ENCODE measurements at places on chromosomes 2 and 18.

GRCh38 chr2:98882368-98882767 is 53.7 kb downstream of the CRACDL start:
- no peak for DNase-seq

DNA sequence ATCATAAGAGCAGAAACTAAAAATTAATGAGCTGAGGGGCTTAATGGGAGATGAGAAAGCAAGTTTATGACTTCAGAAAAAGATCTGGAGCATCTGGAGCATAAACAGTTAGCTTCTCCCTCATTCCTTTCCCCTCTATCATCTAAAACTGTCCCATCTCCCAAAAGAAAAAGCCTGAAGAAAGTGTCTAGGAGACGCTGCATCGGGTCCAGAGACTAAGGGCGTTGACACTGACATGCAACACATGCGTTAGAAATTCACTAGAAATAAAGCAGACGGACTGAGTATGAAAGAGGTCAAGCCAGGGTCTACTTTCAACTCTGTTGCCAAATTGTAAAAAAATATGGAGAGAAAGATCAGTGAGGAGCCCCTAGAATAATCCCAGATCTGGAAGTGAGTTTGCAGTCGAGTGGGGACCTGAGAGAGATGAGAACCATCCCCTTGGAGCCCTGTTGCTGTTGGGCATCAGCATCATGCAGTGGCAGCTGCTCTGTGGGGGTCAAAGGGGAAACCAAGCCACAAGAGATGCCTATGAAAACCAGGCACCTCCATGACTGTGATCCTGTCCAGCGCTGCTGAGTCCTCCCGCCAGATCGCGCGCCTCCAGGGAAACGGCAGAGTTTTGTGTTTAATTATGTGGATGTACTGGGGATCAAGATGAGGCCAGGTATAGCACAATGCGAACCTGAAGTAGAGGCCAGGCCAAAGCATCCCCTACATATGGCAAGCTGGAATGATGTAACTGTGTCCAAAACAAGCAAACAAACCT is 13.9 kb downstream of the ANTXR1 start:
- DNase-seq, result no peak

DNA sequence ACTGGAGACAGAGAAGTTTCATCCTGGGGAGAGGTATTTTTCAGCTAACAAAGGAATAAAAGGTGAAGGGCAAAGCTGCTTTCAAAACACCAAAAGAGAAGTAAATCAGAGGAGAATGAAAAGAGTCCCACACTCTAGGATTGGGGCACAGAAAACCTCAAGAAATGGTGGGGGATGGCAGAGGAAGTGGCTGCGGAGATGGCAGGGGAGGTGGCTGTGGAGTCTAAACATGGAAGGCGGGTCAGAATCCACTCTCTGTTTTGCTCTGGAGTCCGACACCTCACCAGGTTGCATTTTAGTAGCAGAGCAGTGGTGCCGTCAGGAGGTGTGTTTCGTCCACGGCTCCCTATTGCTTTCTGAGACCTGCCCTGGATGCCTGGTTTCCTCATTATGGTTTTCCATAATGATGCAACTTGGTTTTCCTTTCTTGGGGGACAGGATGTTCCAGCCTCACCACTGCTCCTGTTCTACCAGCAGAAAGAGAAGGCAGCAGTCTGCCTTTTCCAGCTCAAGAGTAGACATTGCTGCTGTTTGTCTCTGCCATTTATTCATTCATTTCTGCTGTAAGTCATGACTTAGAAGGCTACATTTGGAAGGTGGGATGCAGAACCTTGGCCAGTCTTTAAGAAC is 188.7 kb downstream of the ANKRD44 start:
- no peak for DNase-seq

- DNase-seq, result no peak
Observed at GRCh38 chr18:38454764-38455469, 889.3 kb upstream of the CELF4 start.

Measured in NCI-H1417 treated with DMSO at 0.1 percent for 48 hours (cell line).